AML-193 (cell line): ENCODE measurements at places on chromosomes 7 and 10.

GRCh38 chr7:27714831-27715444 lies 25.0 kb upstream of the TAX1BP1 start:
- no peak for DNase-seq

DNA sequence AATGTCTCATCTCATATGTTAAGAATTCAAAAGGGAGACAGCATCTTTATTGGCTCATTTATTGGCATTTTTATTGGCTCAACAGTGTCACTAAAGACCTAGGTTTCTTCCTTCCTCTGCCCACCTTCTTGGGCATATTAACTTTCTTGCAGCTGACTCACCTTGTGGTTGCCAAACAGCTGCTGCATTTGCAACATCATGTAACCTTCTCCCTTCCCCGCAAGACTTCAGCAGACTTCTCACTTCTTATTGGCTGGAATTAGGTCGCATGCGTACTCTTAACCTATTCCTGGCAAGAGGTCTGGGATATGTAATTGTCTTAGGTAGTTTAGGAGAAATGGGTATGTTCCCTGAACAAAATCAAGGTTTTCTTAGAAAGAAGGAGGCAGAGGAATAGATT lies 263.2 kb downstream of the POU6F2 start:
- no peak for DNase-seq

DNA sequence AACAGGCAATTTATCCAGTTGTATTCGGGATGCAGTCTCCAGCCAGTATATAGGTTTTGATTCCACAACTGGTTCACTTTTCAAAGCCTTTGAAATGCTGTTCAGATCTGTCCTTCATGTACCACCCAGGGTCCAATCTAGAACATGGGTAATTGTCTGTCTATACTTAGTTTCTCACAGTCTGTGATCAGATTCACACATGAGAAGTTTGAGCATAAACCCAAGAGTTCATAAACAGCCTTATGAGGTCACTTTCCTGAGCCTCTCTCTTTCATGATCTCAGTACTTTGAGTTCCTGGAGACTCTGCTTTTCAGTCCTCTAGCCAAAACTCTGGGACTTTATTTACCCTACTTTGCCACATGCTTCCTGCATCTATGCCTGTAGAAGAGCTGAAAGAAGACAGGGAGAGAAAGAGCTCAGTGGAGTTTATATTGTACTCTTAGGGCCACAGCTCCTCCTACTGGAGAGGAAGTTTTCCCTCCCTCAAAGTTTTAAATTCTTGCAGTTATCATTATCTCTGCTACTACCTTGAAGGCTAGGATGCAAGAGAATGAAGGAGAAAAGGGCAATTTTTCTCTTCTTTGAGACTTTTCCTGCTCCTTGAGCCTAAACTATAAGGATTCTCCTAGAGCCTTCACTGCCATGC lies 172.0 kb downstream of the ZEB1 start:
- peak; percentile 67 for DNase-seq

- DNase-seq = no peak
These were observed 348.7 kb upstream of the SEMA3C start for GRCh38 chr7:81267508-81267907.

DNA sequence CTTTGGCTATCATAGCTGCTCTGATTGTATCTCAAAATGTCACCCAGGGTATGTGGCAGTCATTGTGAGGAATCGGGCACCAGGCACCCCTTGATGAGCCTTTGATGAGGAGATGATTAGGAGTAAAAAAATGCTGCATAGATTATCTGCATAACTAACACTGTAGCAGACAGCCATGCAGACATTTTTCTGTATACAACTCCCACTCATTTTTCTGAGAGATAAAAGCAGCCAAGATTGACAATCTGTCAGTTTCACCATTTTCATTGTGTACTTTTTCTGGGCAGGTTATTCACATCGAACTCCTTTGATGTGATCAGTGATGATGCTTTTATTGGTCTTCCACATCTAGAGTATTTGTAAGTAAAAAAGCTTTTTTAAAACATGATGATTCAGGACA lies 19.4 kb downstream of the LGI1 start:
- no peak for DNase-seq

- no peak for DNase-seq
These were observed 16.1 kb upstream of the SMARCD3 start for GRCh38 chr7:151264615-151265014.

DNA sequence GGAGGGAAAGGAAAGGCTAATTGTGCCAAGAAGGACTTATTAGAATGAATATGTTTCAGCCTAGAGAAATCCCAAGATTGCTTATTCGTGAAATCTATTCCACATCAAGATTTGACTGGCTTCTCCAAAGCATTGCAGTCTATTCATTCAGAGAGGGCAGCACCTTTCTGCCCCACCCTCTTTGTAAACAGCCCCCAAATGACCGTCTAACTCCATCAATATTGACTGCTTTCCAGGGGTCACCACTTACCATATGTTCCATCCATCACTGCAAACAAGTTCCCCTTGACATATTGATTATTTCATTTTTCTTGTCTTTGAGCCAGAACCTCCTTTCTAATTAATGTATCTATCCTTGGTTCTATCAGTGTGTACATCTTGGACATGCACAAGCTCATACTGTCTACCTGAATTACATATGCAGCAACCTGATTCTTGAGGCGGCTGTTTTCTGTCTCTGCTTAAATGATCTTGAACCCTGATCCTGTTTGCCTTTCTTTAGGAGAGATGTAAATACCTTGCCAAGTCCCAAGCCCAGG lies 44.2 kb upstream of the PTER start:
- no peak for DNase-seq
